ENCODE measurements at places on chromosomes 16 and 17. TPM values are rescaled to one million over a fixed set of nuclear protein-coding genes. Genes with fewer than 3 reads are reported as not detected.

- no peak for DNase-seq
Observed at GRCh38 chr17:52930581-52930980, 772.1 kb upstream of the CA10 start.

DNA sequence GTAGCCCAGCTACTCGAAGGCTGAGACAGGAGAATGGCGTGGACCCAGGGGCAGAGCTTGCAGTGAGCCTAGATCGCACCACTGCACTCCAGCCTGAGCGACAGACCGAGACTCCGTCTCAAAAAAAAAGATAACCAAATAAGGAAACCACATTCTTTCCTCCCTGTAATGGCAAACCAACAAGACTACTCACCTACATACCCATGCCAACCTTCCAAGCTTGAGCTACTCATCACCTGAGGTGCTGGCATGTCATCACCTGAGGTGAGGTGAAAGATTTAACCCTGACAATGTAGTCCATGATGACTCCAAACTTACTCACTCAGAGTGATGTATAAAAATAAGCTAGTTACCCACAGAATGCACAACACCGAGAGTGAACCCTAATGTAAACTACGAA, 85.2 kb downstream of the SMG6 start:
- DNase-seq, result no peak

GRCh38 chr17:4539025-4539424, 16.2 kb downstream of the MYBBP1A start:
- DNase-seq, result no peak

DNA sequence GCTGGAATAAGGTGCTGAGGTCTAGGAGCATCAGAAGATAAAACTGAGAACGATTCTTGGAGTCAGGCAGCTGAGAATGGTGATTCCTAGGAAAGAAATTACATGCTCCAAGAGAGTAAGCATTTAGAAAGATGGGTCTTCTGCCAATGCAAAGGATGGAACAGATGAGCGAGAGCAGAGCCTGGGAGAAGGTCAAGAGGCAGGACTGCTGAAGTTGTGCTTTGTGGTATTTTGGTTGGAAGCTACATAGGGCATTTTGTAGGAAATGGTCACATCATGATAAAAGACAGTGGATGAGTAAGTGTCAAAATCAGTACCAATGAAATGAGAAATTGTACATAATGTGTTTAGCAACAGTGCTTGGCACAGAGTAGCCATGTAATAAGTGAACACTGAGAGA, 1.4 kb upstream of the CRYM start:
- no peak for DNase-seq

GRCh38 chr17:51685287-51685909, 425.1 kb downstream of the UTP18 start:
- DNase-seq, result no peak

DNA sequence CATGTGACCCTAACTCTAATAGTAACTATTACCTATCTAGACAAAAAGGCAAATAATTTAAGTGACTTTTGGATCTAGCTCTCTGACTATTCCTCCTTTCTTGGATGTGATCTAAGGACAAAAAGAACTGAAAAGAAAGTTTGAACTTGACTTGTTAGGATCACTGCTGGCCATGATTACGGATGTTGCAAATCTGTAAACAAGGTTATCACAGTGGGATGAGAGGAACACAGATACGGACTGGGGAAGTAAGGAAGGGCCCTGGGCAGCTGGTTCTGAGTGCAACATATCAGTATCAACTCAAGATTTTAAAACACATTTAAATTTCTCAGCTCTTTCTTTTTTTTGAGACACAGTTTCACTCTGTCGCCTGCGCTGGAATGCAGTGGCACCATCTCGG, 78.7 kb downstream of the MRM3 start:
- no peak for DNase-seq

- no peak for DNase-seq
Observed at GRCh38 chr16:87314990-87315420, 2.2 kb downstream of the C16orf95 start.

- DNase-seq, result peak; percentile 73
Observed at GRCh38 chr17:48543107-48543853, 1.6 kb downstream of the HOXB2 start.

DNA sequence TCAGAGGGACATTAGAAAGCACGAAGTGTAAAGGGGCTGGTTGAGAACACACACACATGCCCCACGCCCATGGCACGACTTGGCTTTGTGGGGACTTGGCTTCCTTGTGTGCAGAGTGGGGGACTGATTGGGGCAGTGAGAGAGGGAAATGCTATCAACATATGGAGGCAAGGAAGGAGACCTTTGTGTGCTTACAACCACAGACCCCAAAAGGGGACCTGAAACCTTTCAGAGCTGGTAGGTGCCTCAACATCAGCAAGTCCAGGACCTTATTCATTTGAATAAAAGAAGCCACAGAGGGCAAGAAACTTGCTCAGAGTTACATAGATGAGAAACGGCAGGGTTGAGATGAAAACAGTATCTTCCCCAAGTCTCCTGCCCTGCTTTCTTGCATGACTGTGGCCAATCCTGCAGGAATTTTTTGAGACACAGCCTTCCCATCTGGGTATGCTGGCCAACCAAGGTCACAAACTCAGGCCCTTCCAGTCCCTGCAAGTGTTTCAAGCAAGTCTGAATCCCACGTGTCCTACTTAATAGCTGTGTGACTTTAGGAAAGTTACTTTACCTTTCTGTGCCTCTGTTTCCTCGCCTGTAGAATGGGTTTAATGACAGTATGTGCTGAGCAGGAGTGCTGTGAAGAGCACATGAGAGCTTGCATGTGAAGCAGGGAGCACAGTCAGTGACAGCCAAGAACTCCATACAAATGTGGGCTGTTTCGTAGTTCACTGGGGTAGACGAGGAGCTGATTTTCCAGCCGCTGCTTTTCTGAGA, 26.2 kb downstream of the C16orf78 start:
- DNase-seq, result no peak

DNA sequence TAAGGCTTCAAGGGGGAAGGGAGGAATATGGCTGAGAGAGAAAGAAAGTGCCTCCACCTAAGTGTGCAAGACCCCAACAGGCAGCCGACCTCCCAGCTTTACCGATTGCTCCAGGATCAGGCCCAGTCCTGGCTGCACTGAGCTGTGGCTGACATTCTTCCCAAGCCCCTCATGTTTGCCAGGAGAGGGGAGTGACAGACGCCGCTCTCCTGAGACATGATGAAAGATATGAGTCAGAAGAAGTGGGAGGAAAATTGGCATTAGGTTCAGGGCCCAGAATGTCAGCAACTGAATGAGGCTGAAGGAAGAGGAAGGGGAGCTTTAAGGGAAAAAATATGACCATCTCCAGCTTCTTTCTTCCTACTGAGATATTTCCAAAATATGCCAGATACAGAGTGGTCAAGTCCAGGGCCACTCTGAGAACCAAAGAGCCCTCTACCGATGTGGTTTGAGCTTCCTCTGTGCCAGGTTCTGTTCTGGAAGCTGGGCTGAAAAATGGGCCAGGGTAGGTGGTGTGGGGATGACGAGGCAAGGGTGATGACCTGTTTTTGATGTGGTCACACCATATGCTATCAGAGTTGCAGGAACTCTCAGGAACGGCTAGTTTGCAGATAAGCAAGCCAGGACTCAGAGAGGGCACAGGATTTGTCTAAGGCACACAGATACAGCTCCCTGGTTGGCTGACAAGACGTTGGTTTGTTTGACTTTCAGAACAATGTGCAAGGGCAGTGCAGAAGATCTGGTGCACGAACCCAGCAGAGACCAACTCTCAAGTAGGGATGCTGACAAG, 176.7 kb downstream of the SOX9 start:
- DNase-seq, result no peak

GRCh38 chr17:9598661-9599060, 22.2 kb downstream of the CFAP52 start:
- DNase-seq, result no peak

GRCh38 chr16:9124908-9125584, 33.6 kb downstream of the HAPSTR1 start:
- no peak for DNase-seq

- no peak for DNase-seq
Observed at GRCh38 chr16:31880322-31880979, 6.8 kb downstream of the ZNF267 start.

DNA sequence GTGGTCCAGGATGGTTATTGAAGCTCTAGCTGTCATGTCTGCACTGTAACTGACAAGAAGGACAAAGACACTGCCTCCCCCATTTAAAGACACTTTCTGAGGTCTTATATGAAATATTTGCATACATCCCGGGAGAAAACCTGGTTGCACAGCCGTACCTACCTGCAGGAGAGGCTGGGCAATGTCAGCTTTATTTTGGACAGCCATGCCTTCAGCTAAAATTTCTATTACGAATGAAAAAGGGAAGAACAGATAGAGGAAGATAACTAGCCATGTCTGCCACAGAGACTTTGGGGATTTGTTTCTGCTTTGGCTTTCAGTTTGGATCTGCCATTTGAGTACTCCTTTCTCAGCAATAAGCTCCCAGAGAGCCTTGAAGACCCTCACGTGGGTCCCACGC, 19.0 kb downstream of the SLC7A6 start:
- DNase-seq, result no peak

- no peak for DNase-seq
Observed at GRCh38 chr17:36697903-36698530, 96.6 kb downstream of the MRM1 start.

DNA sequence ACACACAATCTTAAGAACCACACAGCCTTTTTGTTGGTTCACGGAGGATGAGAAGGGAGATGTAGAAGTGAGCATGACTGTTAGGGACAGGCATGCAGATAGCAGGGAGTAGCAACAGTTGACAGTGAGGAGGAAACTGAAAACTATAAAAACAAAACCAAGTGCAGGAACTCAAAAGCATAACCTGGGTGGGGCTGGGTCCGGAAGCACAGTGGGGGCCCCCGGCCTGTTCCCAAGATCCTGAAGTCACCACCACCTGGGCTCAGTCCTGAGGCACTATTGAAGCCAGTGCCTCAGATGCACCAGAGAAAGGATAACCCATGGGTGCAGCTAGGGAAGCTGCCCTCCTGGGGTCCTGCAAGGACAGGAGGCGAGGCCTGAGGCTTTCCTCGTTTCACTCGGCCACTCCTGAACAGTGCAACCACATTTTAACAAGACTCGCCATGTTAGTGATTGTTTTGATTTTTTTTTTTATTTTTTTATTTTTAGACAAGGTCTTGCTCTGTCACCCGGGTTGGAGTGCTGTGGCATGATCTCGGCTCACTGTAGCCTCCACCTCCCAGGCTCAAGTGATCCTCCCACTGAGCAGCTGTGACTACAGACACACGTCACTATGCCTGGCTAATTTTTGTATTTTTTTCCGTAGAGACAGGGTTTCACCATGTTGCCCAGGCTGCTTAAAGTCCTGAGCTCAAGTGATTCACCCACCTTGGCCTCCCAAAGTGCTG, 27.7 kb upstream of the CBX4 start:
- DNase-seq, result no peak

- no peak for DNase-seq
Observed at GRCh38 chr16:13056607-13057006, 155.2 kb downstream of the SHISA9 start.

GRCh38 chr16:86574646-86575045, 3.7 kb upstream of the FOXL1 start:
- no peak for DNase-seq

DNA sequence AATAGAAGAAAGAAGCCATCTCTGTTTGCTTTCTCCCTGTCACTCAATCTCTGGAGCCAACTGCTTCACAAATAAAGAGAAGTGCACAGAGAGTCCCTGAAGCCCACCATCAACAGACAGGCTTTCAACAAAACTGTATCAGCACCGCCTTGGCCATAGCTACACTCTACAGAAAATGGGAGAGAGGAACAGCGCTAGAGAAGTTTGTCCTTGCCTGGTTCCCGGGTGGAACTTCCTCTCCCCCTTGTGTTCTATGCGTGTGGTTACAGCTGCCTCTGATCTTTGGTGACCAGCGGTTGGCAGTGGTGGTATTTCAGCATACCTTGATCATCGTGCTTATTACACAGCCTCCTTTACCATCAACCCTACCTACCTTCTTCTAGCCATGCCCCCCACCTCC, 91.4 kb upstream of the CCL2 start:
- DNase-seq, result no peak

GRCh38 chr17:34275881-34276280, 5.9 kb downstream of the CCL7 start:
- no peak for DNase-seq

DNA sequence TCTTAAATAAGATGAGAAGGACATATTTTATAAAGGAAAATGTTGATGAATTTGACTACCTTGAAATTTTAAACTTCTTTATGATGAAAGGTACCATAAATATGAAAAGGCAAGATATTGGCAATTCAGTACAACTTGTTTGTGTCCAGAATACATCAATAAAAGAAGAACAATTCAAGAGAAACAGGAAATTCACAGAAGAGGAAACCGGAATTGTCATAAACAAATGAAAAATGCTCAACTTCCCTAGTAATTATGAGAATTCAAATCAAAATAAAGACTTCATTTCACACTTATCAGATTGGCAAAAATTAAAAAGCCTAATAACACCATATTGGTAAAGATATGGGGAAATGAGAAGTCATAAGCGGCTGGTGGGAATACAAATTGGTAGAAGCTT, 54.3 kb downstream of the WSB1 start:
- DNase-seq, result no peak

DNA sequence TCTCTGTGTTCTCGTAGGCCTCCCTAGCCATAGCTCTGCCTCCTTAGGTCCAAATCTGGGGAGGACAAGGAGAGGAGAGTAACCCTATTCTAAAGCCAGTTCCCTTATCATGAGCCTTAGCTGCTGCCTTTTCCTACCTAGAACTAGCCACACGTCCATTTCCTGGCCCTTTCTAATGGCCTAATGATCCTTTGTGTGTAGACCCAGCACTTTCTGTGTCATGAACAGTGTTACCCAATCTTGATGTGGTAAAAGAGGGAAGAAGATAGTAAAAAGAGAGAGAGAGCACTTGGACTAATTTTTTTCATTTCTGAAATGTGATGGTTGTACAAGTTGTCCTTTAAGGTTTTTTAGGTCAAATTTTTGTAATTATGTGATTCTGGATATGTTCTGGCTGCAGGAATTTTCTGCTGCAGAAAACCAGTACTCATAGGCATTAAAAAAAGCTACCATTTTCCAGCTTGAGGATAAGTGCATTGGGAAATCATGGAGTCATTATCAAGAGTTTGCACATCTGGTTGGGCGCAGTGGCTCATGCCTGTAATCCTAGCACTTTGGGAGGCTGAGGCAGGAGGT, 18.2 kb downstream of the CASC3 start:
- no peak for DNase-seq

- DNase-seq, result no peak
Observed at GRCh38 chr16:56321571-56321970, 103.8 kb downstream of the AMFR start.

GRCh38 chr16:2384426-2384825, 43.9 kb upstream of the ABCA3 start:
- DNase-seq, result no peak

GRCh38 chr16:795580-796229, 4.8 kb downstream of the GNG13 start:
- no peak for DNase-seq

- no peak for DNase-seq
Observed at GRCh38 chr16:11640987-11641817, 27.1 kb upstream of the SNN start.

- no peak for DNase-seq
Observed at GRCh38 chr17:81921537-81921862, 3.5 kb upstream of the SIRT7 start.

Gene MYH1
- total RNA-seq, result 0.10 TPM

Gene CCDC78
- 0.47 TPM for total RNA-seq

Gene PIK3R6
- total RNA-seq, result 1.9 TPM

Gene PLK1
- total RNA-seq, result 4.7 TPM

Gene ZNF597
- 1.9 TPM for total RNA-seq

Gene RANBP10
- 24.1 TPM for total RNA-seq

Gene CPHXL2
- not detected for total RNA-seq

Gene ZNF764
- 12.7 TPM for total RNA-seq

Gene ADAP2
- 15.9 TPM for total RNA-seq

Gene KRT24
- total RNA-seq, result 4.2 TPM

Gene CD300A
- 7.0 TPM for total RNA-seq

Gene TBC1D3H
- total RNA-seq, result not detected

Gene DNAI2
- total RNA-seq, result not detected

Data from mucosa of descending colon (tissue), 3 donors.